Activated naive CD4-positive, alpha-beta T cell (primary cell): ENCODE measurements at places on chromosomes 16 and 17.

- DNase-seq, result no peak
These were observed 12.1 kb upstream of the ALDOA start for GRCh38 chr16:30053376-30054015.

DNA sequence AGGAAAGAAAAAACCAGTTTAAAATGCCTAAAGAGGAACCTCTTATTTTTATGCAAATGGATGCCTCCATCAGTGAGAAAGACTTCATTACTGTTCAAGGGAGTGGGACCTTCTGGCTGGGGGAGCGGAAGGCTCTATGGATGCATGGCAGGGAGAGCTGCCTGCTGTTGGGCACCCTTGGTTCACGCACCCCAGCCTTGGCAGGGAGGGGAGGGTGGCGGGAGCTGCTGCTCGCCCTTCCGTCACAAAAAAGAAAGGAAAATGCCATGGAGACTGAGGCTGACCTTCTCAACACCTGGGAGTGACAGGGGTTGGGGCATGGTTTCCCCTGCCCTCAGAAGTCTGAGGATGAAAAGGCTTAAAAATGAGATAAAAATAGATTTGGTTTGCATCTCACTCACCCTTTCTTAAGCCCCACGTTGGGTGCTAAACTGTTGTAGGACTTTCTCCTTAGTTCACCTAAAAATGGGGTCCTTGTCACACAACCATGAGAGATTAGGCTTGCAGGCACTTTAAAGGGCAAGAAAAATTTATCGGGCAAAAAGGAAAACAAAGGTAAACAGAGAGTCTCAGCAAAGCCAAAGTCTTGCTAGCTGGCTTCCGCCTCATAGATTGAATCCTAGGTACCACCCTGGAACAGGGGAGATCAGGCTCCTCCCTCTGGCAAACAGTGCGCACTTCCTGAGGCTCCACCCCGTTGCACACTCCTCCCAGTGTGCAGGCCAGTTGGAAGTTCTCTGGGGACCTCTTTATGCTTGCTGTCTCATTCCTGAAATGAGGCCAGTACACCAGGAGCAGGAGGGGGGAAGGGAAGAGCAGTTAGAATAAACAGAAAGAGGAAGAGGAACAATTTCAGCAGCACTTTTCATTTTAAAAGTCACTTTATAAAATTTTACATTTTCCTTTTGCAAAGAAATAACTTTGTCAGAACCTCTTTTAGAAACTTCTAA lies 31.6 kb downstream of the PHKB start:
- DNase-seq, result no peak

- no peak for DNase-seq
These were observed 6.7 kb upstream of the CCDC92B start for GRCh38 chr17:2755891-2756724.

DNA sequence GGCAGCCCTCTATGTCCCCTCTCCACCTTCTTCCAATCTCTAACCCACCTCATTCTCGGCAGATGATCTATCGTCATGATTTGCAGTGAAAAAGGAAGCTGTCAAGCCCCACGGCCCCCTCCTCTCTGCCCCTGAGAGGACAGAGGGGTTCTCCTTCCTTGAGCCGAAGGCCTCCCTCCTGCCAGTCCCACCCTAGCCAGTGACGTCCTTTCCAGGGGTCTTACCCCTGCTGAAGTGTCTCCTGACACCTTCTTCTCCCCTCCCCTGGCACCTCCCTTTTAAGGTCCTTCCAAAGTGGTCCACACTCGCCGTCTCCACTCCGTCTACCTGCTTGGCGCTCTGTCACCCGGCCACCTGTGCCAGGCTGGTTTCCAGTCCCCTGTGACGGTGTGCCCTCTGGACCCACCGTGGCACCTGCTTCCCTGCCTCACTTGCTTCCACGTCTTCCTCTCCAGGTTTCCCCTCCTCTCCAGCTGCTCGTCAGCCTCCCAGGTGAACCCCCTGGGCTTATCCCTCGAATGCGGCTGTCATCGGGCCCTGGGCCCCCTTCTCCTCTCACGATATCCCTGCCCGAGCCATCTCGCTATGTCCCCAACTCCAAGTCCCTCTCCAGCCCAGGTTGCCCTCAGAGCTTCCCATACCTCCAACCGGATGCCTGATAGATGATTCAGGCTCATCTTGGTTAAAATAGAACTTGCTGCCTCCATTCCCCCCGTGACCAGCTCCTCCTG lies 5.7 kb downstream of the CCDC102A start:
- DNase-seq, result no peak

- no peak for DNase-seq
These were observed 43.7 kb downstream of the IRX5 start for GRCh38 chr16:54974367-54974766.

GRCh38 chr16:78184238-78185183 lies 85.1 kb downstream of the WWOX start:
- DNase-seq, result no peak

GRCh38 chr16:2853531-2854073 lies 4.4 kb downstream of the PRSS22 start:
- DNase-seq, result no peak

DNA sequence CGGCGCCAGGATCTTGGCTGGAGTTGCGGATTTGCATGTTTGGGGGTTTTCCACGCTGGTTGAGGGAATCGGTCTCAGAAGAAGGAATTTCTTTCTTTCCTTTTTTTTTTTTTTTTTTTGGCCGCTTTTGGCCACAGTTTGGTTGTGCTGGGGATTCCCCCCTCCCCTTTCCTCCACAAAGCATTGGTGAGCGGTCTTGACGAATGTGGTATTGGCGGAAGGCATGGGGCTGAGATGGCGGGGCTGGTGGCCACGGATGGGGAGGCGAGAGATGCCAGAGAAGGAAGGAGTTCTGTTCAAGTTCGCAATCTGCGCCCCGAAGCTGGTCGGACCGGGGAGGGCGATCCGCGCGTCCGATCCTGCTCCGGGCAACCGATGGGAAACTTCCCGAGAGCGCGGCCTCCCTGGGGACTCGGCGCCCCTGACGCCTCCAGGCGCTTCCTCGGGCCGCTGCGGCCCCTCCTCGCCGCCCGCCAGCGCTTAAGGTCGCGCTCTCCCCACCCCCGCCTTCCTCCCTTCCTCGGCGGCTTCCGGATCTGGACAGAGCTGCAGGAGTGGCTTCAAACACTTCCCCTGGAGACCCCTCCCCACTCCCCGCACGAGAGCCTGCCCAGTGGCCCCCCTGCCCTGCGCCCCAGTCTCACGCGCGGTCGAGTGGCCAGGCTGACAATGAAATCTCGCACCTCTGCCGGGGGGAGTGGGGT lies 43.2 kb downstream of the RAI1 start:
- no peak for DNase-seq

- DNase-seq, result no peak
These were observed 495.0 kb upstream of the HSBP1 start for GRCh38 chr16:83312718-83313245.
